ENCODE measurements at places on chromosomes 2 and 18. TPM values are rescaled to one million over a fixed set of nuclear protein-coding genes. Genes with fewer than 3 reads are reported as not detected.

GRCh38 chr2:60634438-60634837 is 81.0 kb upstream of the BCL11A start:
- no peak for DNase-seq

DNA sequence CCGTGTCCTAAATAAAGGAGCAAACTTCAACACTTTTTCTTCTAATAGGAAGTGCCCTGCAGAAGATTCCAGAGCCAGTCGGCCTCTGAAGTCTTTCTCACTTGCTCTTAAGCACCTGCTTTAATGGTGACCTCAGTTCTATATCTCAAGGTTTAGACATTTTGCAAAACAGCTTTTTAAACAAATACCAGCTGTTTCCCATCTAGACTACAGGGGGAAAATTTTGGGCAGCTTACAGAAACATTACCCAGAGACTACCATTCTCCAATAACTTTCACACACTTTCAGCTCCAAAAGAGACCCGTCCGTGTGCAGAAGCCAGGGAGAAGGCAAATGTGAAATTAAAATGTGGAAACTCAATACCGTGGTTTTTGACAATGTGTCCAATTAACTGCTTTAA is 285.3 kb upstream of the CCDC68 start:
- no peak for DNase-seq

GRCh38 chr2:74824679-74825078 is 9.2 kb upstream of the HK2 start:
- DNase-seq = no peak

DNA sequence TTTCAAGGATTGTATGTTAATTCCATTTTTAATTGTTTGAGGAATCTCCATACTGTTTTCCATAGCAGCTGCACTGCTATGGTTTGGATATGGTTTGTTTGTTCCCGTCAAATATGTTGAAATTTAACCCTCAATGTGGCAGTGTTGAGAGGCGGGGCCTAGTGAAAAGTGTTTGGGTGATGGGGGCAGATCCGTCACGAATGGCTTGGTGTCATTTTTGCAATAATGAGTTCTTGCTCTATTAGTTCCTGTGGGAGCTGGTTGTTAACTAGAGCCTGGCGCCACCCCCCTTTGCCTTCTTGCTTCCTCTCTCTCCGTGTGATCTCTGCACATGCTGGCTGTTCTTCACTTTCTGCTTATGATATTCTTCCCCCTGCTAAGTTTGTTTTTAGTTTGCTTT is 71.4 kb upstream of the LDLRAD4 start:
- DNase-seq = no peak

DNA sequence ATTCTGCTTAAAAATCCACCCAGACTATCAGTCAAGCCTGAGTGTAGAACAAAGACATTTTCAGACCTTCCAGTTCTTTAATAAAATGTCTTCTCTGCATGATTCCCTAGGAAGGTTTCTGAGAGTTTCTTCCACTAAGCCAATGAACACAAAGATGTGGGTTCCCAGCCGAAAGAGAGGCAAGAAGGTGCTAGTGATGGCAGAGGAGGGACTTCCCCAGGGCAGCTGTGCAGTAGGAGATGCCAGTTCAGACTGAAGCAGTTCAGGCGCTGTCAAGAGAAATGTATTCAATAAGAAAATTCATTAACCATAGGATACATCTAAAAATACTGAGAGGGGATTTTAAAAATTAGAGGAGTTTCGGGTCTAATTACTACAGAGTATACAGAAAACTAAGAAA is 83.3 kb downstream of the RND3 start:
- no peak for DNase-seq

DNA sequence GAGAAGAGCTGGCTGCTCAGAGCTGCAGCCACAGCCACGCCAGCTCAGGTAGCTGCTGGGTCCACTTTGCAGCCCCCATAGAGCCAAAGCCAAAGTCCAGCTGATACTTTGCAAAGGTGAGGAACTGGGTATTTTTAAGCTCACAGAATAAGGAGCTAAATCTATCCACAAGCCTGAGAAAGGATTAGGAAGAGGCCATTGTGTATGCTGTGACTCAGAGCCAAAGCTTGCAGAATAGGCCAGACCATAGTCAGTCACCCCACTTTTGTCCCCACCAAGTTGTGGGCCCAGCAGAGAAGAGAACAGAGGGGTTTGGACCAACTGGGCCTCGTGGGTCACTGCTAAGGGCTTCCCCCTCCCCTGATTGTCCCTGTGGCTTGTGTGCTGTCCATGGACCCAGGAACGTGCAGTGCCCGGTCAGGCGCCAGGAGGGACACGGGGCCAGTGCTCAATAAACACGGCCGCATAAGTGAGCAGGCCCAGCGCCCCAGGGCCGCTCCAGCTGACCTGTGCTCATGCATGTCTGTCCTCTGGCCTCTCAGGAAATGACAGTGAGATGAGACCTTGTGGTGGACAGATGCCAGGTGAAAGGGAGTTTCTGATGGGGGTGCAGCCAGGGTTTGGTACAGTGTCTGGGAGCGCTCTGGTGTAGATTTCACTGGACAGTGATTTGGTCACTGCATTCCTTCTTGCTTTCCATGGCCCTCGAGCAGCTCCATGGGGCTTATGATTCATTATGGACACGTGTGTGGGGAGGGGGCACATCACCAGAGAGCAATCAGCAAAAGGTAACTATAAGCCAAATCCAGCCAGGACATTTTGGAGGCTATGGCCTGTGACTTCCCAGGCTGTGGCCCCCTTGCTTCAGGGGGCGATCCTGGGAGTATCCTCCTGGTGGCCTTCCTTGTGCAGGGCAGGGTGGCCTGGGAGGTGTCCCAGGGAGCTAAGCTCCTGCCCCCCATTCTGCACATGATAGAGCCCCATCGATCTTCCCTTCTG is 31.3 kb downstream of the MAL start:
- DNase-seq = no peak

DNA sequence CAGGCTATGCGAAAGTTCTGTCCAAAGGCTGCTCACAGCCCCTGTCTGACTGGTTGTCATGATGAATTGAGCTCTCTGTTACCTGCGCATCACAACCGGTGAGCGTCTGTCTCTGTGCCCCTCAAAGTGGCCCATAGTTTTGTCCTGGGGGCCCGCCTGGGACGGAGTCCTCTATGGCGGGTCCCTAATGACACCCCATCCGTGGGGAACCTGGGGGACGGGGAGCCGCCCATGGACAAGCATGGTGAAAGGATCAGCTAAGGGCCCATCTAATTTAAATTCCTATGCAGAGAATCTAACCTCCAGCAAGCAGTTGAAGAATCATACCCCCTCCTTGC is 473 bp downstream of the ELMOD3 start:
- DNase-seq = no peak

GRCh38 chr2:149383340-149383739 is 53.0 kb downstream of the LYPD6 start:
- DNase-seq = no peak

GRCh38 chr2:31254237-31255203 is 20.6 kb downstream of the EHD3 start:
- no peak for DNase-seq

- no peak for DNase-seq
Measured at GRCh38 chr2:231272991-231273390, 74.6 kb downstream of the ARMC9 start.

The TPO gene
- polyA plus RNA-seq = 1.8 TPM

DNA sequence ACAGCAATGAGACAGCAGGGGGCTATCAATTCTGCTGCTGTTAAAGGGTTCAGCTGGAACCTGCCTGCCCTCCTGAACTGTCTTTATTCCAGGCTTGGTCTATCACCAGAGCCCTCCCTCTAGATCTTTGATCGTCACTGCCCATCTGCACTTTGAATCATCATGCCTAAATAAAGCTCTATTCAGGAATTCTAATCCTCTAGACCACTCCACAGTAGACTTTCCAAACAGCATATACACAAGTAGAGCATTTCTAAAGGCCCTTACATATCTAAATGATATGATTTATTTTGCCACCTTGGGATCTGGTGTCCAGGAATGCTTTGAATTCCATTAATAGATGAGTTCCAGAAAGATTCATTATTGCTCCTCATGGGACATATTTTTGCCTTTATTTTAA is 542.1 kb upstream of the SYT4 start:
- DNase-seq = no peak

The ELOA2 gene
- polyA plus RNA-seq = not detected

DNA sequence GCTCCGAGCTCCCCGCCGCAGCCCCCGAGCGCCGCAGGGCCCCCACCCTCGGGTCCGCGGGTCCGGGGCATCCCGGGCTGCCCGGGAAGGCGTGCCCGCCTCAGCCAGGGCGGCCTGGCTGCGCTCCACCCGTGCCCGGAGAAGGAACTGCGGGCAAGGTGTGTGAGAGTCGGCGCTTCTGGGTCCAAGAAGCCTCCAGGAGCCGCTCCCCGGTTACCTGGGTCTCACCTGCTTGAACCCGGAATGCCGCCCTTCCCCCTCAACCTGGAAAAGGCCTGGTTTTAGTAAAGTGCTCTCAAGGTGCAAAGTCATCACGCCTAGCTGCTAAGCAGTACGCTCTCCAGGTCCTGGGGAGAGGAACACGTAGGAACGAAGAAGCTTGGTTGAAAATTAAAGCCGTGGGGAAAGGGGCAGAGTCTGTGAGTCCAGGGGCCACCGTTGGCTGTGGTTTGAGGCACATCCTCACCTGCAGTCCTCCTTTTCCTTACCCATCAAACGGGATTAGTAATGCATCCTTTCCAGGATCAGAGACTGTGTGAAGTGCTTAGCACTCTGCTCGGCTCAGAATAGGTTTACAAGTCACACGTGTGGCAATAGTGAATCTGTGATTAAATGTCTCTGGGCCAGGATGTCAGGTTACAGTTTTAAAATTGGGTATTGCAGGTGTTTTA is 1.2 kb downstream of the ASAP2 start:
- no peak for DNase-seq

- DNase-seq = peak; percentile 53
Measured at GRCh38 chr2:136281281-136282114, 163.5 kb upstream of the CXCR4 start.

DNA sequence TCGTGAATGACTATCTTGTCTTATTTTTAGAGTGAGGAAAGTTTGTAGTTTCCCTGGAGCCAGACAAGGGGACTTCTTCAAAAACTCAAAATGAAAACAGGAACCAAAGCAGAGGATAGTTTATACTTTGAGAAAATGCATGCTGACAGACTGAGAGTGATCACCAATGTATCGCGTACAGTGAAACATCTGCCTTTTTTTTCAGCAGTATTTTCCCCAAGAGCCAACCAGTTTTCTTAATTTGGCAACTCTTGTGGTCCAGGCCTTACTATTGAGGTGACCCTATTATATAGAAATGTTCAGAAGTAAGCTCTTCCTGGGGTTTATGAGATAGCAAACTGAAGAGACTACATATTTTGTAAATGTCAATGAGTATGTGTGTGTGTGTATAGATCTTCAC is 153.7 kb upstream of the VRK2 start:
- no peak for DNase-seq

DNA sequence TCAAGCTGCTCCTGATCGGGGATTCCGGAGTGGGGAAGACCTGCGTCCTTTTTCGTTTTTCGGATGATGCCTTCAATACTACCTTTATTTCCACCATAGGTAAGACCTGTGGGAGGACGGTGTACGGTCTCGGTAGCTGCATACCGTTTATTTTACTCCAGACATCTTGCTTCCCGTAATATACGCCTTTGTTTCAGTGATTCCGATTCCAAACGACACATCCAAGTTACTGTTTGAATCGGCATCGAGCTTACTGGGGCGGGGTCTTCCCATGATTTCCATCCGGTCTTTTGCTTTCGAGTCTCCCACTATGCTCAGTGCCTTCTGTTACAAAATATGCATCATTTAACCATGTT is 731 bp downstream of the RAB10 start:
- no peak for DNase-seq

DNA sequence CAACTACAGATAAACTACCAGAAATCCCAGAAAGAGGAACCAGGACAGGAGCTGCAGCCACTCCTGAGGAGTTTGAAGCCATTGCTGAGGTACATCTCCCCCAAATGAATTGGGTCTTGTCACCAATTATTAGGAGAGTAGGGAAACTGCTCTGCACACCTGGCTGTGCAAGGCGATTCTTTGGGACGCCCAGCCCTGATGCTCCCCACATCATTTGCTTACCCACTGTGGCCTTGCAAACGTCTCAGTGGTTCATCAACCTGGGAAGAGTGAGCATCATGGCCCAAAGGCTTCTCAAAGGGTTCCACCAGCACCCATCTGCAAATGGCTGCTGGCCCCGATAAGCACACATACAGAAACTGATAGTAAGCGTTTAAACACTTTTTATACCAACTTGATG is 21.8 kb upstream of the DCDC2C start:
- DNase-seq = no peak

- DNase-seq = no peak
Measured at GRCh38 chr2:215755641-215756345, 257.6 kb downstream of the MREG start.

The EML4 gene
- 70.8 TPM for polyA plus RNA-seq

- no peak for DNase-seq
Measured at GRCh38 chr2:55144922-55145820, 86.9 kb downstream of the CLHC1 start.

The SKOR2 gene
- not detected for polyA plus RNA-seq

- DNase-seq = no peak
Measured at GRCh38 chr18:61893309-61893970, 633 bp upstream of the RNF152 start.

GRCh38 chr2:241689306-241689705 is 2.7 kb upstream of the DTYMK start:
- no peak for DNase-seq

The NPC1 gene
- polyA plus RNA-seq = 40.9 TPM

DNA sequence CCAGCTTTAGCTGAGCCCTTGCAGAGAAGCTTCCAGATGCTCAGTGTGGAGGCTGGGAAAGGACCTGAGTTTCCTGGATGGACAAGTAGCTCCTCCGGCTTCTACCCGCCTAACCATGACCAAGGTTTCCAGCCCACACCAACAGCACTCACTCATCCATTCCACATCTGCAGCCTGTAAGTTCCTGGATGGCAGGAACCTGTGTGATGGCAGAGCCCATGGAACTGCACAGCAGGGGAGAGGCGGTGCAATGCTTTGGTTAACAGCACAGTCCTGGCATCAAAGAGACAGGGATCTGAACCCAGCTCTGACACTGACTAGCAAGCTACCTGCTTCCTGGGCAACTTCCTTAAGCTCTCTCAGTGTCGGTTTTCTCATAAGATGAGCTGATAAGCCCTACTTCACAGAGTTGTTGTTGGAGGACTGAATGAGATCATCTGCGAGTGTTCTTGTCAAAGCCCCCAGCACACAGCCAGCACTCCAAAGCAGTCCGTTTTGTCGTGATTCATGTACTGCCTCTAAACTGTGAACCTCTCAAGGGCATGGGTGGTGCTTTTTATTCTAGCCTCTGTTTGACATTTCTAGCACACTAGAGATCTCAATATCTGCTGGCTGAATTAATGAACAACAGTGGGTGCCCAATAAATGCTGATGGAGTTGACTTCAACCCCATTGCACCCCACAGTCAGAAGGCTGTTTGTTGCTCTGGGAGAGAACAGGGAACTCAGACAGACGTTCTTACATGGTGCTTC is 41.6 kb upstream of the OTOF start:
- DNase-seq = no peak

The PKP4 gene
- 1.5 TPM for polyA plus RNA-seq

GRCh38 chr2:47034973-47035609 is 119.5 kb upstream of the MCFD2 start:
- no peak for DNase-seq
